Stimulated activated CD8-positive, alpha-beta memory T cell treated with anti-CD3 and anti-CD28 coated beads, Interleukin-4, amount 100 ng/mL, for 1 hour (primary cell): ENCODE measurements at places on chromosomes 12 and 14.

DNA sequence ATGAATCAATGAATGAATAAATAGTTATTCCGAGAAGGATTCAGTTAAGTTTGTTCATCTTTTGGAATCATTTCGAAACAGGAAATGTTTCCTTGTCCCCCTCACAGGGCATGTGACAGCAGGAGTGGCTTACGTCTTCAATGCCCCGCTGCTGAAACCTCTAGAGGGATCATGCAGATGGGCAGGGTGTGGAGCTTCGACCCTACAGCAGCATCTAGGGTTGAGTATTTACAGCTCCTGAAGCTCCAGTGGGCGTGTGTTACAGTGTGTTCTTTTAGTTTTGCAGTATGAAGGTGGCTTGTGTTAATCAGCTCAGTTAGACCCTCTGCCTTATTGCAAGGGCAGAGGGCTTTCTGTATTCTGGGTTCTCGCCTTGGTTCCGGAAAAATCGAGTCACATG is 2.6 kb downstream of the NAV3 start:
- no peak for DNase-seq

- DNase-seq = no peak
Observed at GRCh38 chr12:47114481-47114892, 34.7 kb upstream of the AMIGO2 start.

DNA sequence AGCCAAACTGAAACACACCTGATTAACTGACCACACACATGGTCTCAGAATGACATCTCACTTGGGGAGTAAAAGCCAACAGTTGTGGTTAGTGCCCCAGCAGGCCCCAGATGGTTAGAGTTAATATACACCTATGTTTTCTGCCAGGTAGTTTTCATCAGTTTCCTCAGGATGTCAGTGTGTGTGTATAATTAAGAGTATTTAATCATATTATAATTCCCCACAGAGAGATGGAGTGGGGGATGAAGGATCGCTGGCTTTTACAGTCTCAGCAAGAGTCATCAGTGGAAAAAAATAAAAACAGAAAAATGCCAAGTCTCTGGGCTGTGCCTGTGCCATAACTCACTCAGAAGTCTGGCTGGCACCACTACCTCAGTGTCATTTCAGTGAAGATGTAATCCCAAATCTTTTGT is 412.5 kb downstream of the ZFP36L1 start:
- no peak for DNase-seq

DNA sequence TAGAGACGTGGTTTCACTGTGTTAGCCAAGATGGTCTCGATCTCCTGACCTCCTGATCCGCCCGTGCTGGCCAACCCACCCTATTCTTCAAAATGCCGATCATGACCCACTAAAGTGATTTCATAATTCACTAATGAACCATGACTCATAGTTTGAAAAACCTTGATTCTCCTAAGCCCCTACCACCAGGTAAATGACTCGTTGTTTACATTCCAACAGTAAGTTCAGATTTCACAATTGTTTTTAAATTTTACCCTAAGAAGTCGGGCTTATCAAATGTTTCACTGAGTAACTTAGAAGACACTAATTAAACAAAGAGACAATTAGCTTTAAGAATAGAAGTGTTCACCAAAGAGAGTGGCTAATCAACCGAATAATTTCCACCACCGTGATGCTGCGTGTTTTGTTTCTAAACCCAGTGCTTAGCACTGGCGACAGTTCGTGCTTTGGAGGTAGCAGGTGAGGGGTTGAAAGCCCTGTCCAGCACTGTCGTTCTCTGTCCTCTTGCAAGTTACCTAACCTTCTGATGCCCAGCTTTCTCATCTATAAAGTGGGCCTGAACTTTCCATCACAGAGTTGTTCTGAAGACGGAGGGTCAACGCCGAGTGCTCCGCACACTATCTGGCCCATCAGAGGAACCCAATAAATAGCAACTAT is 136.5 kb downstream of the NTF3 start:
- no peak for DNase-seq

- DNase-seq = no peak
Observed at GRCh38 chr12:18261273-18261672, at the start of gene PIK3C2G. Gene PIK3C2G, plus strand, starts transcription at chr12:18261518. Its CDS starts 20,564 bp downstream, at chr12:18282082.

DNA sequence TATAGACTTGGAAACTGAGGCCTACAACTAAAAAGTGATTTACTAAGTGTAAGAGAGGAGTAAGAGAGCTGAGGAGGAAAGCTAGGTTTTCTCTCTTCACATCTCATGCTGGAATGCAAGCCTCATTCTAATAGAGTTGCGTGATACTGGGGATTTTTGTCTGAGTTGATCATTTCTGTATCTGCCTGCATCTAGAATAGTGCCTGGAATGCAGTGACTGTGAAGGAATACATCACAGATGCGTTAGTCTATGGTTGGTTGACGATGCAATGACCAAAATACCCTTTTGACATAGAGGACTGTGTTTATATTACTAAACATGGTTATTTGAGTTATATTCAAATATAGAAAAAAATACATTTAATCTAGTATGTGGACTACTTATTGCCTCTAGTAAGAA is 9.2 kb upstream of the TMEM117 start:
- DNase-seq = no peak

DNA sequence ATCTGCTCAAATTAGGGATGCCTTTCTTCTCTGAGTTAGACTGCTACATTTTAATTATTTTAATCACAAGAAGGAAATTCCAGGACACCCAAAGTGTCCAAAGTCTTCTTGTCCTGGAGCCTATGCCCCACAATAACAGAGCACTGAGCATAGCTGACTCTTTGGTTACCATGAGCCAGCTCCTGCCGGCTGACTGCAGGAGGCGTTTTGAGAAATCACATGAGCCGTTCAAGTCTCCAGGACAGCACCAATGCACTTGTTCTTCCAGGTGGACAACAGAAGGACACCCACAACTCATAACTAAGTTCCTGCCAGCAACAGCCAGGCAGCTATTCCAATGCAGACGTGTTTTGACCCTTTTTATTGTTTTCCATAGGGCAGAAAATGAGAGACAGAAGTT is 46.0 kb upstream of the SRSF5 start:
- no peak for DNase-seq
